ENCODE measurements at places on chromosomes 11 and 22.

DNA sequence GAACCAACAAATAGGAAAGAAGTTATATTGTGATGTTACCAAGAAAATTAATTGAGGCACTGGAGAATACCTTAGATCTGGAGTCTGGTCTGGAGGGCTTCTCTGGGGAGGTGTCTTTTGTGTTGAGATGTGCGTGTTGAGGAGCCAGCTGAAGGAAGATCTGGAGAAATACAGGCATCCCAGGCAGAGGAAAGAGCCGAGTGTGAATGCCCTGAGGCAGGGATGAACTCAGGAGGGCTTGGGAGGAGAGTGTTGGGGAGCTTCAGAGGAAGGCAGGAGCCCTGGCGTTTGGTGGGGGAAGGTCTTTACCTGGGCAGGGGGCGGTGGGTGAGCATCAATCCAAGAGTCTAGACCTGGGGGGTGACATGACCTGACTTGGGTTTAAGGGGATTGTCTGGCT, 13.1 kb downstream of the SYNGR1 start:
- no peak for DNase-seq

- no peak for DNase-seq
Measured at GRCh38 chr11:74593463-74593862, 1.1 kb downstream of the POLD3 start.

DNA sequence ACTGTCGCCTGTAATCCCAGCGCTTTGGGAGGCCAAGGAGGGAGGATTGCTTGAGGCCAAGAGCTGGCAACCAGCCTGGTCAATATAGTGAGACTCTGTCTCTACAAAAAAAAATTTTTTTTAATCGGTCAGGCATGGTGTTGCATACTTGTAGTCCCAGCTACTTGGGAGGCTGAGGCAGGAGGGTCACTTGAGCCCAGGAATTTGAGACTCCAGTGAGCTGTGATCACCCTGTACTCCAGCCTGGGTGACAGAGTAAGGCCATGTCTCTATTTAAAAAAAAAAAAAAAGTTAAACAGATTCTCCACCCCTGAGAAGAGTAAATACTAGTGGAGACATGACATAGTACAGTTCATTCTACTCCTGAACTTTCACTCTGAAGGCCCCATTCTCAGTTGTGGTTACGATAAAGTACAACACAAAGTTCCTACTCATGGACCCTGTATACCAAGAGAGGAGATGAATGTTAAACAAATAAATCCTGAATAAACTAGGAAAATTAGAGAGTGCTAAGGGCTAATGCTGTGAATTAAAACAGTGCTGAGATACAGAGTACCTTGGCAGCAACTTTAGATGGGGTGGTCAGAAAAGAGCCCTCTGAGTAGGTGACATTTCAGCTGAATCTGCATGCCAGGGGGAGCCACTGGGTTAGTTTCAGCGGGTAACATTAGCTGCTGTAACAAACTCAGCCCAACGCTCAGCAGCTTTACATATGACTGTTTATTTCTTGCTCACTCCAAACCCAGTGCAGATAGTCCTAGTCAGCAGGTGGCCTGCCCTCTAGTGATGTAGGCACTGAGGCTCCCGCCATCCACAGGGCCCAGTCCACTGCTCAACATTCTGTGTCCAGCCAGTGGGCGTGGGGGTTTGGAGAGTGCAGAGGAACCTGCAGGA, 75.1 kb downstream of the DBX1 start:
- no peak for DNase-seq

- no peak for DNase-seq
Measured at GRCh38 chr11:16359369-16359768, 3.0 kb upstream of the SOX6 start.

DNA sequence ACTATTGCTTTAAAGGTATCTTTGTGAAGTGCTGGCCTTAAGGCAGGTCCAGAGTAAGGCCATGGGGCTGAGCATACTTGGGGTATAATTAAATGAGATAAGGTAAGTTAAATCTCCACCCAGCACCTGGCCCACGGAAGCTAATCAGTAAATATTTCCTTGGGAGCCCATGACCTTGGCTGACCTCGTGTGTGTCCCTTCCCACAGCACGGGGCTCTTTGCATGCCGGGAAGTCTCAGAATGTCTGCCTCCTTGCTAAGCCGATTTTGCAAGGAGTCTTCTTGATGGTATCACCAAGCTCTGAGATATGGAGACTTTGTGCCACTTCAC, 46.5 kb downstream of the ADM start:
- no peak for DNase-seq

DNA sequence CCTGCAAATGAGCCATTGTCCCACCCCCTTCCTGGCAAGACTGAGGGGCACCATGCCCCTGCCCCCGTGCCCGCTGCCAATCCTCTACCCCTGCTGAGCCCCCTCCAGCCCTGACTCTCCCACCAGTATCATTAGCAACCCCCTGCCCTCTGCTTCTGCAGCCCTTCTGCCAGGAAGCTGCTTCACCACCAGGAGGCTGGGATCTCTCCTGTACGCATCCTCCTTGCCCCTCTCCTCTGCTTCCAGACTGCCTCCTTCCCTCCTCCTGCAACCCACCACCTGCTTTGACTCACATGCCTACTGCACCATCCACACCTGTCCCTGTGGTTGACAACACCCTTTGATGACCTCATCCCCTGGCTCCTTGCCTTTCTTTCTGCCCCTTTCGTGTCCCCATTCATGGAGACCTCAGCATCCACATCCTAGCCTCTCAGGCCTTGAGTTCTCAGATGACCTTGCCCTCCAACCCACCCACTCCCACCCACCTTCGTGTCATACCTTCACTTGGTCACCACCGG, 13.4 kb upstream of the PNPLA3 start:
- DNase-seq: no peak

- DNase-seq: no peak
Measured at GRCh38 chr11:45984192-45984591, 61.7 kb downstream of the LARGE2 start.

DNA sequence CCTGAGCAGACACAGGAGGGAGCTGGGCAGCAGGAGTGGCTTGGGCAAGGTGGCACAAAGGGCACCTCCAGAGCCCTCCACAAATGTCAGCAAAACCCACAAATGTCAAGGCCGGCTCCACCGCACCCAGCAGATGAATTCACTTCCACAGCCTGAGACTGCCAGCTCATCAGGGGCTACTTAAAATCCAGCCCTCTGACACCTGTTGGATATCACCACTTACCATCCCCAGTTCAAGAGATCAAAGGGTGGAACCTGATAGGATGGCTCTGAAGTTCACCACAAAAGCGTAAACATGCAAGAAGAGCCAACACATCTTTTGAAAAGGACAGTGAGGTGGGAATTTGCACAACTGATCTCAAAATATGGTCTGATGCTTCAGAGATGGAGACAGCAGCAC, 168.6 kb upstream of the GRK3 start:
- no peak for DNase-seq

- peak; percentile 25 for DNase-seq
Measured at GRCh38 chr22:49735411-49735900, 92.2 kb downstream of the BRD1 start.

- peak; percentile 79 for DNase-seq
Measured at GRCh38 chr11:32894149-32894827, 1.7 kb downstream of the QSER1 start.

DNA sequence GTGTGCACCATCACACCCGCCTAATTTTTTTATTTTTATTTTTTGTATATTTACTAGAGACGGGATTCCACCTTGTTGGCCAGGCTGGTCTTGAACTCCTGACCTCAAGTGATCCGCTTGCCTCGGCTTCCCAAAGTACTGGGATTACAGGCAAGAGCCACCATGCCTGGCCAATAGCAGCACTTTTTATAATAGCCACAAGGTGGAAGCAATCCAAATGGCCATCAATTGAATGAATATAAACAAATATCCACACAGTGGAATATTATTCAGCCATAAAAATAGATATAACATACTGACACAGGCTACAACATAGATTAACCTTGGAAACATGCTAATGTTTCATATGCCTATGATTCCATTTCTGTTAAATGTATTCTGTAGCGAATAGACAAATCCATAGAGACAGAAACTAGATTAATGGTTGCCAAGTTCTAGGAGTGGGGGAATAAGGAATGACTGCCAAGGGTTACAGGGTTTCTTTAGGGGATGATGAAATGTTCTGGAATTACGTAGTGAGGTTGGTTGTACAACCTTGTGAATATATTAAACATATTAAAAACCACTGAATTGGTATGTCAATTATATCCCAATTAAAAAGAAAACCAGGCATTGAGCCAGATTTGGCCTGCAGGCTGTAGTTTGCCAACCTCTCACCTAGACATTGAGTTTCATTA, 4.8 kb downstream of the VPS51 start:
- DNase-seq: no peak

- DNase-seq: no peak
Measured at GRCh38 chr11:131691181-131692041, 321.0 kb downstream of the NTM start.

GRCh38 chr22:30205281-30206115, 41.1 kb downstream of the LIF start:
- DNase-seq: no peak

DNA sequence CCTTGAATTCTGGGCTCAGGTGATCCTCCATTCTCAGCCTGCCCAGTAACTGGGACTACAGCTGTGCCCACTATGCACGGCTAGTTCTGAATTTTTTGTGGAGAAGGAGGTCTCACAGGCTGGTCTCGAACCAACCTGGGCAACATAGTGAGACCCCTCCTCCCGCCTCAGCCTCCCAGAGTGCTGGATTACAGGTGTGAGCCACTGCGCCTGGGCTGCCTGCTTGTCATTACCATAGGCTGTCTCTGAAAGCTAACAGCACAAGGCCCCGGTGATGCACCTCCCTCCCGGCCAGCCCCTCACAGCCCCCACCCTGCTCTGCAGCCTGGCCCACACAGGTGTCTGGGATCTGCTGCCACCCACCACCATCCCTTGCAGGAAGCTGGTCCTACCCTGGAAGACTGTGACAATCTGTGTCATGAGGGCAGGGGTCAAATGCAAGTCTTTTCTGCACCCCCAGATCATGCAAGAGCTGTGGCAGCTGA, 82.4 kb downstream of the DGCR2 start:
- DNase-seq: no peak

- no peak for DNase-seq
Measured at GRCh38 chr11:92558323-92558722, 333.7 kb downstream of the FAT3 start.

DNA sequence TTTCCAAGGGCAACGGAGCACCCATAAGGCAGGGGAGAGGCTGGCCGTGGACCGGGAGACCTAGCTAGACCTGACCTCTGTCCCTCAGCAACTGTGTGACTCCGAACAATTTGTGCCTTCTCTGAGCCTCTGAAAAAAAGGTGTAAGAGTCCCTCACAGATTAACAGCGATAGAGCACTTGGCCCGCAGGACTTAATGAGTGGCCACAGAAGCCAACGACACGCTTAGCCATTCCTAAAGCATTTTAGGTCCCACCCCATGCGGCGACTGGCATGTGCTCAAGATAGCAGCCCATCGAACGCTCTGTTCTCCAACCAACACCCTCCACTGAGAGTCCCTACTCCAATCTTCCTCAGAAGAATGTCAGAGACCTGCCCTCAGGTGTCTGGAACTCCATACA, 1.5 kb downstream of the SULT4A1 start:
- no peak for DNase-seq

DNA sequence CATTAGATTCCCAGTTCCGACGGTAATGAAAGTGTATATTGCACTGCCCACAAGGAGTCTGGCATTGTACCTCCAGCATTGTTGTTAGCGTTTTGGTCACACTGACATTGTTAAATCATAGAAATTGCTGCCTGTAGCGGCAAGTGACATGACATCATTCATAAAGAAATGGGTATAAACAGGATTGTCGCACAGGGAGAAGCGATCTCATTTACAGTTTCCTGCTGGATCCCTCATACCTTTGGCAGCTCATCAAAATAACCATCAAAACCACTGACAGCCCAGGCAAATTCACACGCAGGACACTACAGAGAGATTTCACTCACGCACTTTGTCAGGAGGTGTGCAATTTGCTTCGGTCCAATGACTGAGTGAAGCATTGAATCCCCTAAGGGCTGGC, 3.5 kb downstream of the HTR3B start:
- DNase-seq: no peak

DNA sequence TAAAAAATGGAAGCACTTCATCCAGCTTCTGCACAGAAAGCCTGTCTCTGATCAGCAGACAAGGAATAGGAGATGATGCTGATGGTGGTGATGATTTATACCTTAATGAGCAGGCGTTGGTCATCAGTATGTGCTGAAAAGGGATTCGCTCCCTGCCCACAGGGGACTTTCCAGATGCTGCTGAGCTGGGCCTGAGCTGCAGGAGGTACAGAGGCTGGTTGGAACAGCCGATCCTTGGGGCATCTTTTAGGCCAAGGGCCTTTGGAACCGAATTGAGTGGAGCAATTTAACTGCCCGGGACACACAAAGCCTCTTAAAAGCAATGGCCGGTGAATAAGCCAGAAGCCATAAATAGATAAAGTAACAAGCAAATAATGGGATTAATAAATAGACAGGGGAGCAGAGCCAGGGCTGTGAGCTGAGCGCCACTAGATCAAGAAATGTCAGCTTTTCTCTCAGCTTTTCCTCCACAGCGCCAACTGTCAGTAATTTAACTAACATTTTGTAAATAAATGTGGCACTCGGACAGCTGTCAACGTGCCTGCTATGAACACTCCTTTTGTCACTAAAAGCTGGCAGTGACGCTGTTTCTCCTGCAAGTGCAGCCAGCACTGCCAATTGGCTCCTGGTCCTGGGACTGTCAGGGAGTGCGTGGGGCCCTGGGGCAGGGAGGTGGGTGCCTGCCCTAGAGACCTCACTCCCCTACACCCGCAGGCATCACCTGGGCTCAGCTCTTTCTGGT, 562.3 kb downstream of the NTM start:
- no peak for DNase-seq

- DNase-seq: no peak
Measured at GRCh38 chr11:57279116-57279515, 42.1 kb upstream of the APLNR start.

DNA sequence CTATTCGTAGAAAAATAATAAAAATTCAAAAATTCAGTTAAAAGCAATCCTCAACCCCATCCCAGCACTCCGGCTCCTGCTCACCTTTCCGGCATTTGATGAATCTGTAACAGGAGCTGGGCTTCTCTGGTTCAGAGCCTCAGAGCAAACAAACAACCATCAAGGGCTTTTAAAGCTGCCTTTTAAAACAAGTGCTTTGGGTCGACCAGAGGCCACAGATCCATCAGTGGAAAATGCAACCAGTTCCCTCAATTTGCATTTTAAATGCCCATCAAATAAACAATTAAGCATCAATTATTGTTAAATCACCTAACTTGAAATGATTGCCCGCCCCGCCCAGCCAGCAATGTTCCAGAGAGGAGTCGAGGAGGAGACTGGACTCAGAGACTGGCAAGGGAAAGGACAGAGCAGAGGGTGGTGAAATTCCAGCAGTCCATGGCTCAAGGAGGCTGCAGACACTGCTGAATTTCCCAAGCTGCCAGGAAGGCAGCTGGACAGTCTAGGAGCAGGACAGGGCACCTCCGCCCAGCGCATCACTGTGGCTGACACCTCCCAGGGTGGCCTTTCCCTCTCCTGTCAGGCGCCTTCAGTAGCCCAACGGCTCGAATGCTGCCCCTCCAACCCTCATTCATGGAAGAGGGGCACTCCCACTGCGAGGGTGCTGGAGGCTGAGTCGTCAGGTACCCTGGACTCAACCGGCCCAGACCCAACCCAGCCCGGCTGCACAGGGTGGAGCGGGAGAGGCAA, 7.5 kb downstream of the FXYD6 start:
- DNase-seq: no peak

All from Kasumi-1 (cell line).